ENCODE measurements at places on chromosomes 12 and 14.

GRCh38 chr12:93916402-93916801, 232.0 kb upstream of the PLXNC1 start:
- no peak for DNase-seq

- no peak for DNase-seq
These were observed 23.7 kb upstream of the YAF2 start for GRCh38 chr12:42261708-42262107.

GRCh38 chr14:76984297-76984696, 44.2 kb downstream of the IRF2BPL start:
- no peak for DNase-seq

DNA sequence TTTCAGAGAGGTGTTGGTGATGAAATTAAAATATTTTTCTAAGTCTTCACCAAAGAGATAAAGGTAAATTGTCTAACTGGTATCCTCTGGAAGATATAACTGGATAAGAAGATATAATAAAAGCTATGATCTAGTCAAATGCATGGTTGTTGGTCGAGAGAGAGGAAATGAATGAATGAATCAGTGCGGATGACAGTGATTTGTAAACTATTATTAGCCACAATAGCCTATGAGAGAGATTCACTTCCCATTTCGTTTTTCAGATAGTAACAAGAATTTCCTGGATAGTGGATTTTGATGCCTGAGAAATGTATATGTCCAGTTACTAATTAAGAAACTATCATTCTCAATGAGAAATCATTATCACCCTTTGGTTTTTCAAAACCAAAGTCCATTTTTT, 63.1 kb downstream of the HEATR5A start:
- no peak for DNase-seq

DNA sequence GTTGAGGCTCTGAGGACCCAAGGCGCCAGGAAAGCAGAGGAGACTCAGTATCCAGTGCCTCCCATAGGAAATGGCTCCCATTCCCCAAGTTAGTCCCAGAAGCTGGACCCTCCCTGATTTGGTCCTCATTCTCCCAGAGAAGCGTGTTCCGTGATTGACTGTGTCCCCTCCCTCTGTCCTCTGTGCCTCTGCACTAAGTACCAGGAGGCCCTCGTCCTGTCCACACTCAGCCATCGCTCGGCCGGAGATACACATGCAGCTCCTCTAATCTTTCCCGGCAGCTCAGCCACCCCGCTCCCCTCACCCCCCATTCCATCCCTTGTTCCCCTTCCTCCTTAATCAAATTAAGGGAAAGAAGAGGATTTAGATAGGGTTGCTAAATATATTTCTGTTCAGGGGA, 28.3 kb upstream of the ATP2A2 start:
- no peak for DNase-seq
